ENCODE measurements at places on chromosomes 12 and 14.

GRCh38 chr12:6943389-6943721 is 261 bp upstream of the RNU7-1 start:
- DNase-seq: no peak

GRCh38 chr14:61438497-61438859 is 117.1 kb downstream of the PRKCH start:
- no peak for DNase-seq

DNA sequence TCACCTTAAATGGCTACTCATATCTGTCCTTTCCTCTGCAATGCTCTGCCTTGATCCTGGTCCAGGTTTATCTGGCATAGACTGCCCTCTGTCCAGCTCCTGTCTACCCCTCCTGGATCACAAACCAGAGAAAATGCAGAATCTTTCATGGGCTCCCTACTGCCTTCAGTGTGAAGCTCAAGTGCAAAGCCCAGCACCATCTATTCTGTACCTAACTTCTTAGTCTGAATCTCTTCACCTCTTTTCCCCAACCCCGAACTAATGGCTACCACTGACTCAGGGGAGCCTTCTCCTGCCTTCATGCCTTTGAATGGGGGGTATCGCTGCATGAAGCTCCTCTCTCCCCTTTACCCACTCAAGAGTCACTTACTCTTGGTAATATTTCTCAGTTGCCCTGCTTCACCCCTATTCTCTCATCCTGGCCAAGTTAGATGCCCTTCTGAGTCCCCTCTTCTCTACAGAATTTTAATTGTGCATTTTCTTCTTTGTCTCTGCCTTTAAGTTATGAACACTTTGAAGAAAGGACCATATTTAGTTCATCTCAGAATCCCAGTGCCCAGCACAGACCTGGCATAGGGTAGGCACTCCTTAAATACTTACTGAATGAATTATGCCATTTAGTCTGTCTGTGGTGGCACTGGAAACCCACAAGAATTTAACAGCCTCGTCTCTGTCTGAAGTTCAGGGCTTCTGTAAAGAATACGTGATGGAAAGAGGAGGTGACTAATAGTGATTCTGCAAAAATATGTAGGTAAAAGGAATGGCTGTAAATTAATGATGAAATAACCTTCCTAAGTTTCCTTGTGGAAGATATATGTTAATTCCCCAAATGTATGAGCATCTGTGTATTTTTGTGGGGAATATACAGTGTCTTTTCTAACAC is 191.3 kb upstream of the AMIGO2 start:
- DNase-seq: no peak

- DNase-seq: no peak
Observed at GRCh38 chr12:121980892-121981272, 40.8 kb upstream of the BCL7A start.

DNA sequence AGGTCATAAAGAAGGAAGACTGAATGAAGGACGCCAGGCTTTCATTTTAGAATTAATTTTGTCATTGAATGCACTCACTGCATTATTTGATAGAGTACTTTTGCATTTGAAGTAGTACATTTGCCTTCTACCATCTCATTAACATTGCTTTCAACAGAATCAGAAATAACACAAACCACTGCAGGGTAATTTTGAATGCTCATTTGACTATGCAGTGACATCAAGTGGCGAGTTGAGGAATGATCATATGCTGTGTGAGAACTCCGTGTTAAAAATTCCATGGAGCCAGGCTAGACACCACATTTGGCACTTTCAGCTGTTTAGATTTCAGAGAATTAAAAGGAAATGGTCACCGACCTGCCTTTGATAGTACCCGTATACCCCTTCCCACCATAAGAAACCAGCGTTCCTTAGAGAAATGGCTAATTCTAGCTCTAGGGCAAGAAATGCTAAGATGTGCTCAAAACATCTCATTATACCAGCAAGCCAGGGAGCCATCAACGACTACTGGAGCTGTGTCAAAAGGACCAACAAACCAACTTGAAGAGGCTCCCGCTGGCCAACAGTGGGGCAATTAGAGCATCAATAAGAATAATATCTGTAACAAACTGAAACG is 16.5 kb downstream of the HEBP1 start:
- DNase-seq: no peak

- DNase-seq: no peak
Observed at GRCh38 chr12:113796066-113796827, 169.9 kb downstream of the RBM19 start.

- no peak for DNase-seq
Observed at GRCh38 chr14:63214417-63215196, 10.4 kb downstream of the RHOJ start.

DNA sequence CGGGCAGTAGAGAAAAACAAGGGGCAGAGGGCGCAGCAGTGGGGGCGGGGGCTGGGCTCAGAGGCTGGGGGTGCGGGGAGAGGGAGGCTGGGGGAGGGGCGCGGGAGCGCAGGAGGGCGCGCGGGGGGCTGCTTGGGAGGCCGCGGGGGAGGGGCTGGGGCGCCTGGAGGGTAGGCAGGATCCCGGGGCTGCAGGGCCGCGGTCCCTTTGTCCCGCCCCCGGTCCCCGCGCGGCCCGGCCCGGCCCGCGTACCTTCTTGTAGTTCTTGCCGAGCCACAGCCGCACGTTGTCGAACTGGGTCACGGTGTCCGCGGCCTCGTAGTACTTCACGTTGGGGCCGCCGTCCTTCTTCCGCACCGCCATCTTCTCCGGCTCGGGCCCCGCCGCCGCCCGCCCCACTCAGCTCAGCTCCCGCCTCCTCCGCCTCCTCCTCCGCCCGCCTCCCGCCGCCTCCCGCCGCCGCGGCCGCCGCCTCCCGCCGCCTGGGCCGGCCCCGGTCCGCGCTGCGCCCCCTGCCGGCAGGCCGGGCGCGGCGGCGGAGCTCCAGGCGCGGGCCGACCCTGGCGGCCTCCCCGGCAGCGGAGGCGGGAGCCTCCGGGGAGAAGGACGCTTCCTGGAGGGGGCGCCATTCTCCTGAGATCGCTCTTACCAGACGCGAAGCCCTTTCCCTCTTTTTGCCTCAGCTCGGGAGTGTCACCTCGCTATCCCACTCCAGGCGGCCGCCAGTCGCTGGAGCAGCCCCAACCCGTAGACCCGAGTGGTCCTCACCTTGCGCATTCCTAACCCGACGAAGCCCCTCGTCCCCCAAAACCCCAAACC is at the start of gene SMARCC2:
Gene SMARCC2 (minus strand): TSS at position 385 of the 819 bp plus-strand sequence. CDS start 22 bp downstream, at position 363.
- peak; percentile 64 for DNase-seq

- no peak for DNase-seq
Observed at GRCh38 chr12:123886931-123887582, 85.6 kb downstream of the CCDC92 start.

DNA sequence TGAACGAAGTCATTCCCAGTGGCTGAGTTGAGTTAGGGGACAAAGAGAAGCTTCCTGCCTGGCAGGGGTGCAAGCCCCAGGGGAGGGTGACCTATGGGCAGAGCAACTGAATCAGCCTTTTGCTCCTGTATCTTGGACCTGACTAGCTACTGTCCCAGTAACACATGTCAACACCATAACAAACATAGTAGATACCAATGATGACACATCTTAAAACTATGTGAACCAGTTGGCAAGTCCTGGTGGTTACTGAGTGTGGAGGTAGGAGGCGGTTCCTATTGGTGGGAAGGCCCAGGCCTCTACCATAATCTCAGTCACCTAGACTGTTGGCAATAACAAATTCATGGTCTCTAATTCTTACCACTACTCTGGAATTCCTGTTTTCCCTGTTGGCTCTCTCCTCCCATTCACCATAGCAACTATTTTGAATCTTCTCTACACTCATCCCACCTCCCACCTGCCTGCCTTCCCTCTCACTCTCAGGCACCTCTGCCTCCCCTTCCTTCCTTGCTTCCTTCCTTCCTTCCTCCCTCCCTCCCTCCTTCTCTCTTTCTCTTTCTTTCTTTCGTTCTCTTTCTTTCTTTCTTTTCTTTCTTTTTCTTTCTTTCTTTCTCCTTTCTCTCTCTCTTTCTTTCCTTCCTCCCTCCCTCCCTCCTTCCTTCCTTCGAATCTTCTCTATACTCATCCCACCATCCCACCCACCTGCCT is 8.1 kb upstream of the P2RX7 start:
- no peak for DNase-seq

DNA sequence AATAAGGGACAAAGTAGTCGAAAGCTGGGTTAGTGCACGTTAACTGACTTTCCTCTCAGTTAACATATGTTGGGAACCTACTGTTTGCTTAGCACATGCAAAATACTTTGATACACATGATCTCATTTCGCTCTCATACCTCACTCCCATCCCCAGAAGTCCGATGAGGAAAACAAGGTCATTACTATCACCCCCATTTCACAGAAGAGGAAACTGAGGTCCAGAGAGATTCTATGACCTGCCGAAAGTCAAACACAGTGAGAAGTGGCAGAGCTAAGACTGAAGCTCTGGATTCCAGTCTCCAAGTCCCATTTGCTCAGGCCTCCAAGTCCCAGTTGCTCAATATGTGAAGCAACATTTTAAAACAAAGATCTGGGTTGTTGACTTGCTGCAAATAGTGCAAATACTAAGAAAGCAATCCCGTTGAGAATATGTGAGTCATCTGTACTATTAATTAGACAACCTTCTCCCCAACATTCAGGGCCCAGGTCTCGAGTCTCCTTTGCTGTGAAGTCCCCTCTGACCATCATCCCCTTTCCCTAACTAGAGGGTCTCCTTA is 170.6 kb upstream of the PWP1 start:
- no peak for DNase-seq

DNA sequence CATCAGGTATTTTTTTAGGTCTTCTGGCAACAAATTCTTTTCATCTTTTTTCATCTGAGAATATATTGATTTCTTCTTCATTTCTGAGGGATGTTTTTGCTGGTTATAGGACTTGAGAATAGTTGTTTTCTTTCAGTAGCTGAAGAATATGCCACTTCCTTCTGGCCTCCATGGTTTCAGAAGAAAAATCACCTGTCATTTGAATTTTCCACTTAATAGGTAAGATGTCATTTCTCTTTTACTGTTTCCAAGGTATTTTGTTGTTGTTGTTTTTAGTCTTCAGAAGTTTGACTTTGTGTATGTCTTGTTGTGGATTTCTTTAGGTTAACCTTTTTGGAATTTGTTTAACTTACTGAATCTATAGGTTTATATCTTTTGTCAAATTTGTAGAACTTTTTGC is 257.8 kb upstream of the AMIGO2 start:
- DNase-seq: no peak

DNA sequence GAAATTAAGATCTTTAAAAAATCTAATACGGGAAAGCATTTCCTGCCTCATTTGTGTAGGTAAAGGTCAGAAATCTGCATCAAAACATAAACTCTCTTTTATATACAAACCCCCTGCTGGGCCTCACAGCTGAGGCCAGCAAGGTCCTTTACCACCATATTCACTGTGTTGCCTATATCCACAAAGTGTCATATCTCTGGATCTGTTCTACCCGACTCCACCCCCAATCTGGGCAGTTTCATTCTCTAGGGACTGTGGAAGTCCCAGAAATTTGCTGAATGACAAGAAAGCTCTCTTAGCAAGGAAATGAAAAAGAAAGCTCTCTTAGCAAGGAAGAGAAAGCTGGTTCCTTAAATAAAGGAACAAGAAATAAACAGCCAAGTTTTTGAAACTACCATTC is 301.7 kb downstream of the KCNH5 start:
- DNase-seq: no peak

DNA sequence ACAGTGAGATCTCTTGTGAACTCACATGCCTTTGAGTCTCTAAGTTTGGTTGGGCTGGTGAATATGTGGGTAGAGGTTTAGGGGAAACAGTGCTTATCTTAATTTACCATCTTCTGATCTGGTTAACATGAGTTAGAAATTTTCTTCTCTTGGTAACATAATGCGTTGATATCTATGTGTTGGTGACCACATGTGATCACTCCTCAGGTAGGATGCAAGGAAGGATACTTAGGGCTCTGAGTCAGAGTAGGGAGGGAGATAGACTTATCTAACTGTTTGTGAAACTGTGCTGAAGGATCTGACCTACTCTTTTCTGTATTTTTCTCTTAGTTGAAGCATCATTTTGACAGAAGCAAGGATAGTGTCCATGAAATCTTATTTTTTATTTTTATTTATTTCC is 23.1 kb downstream of the FAM234B start:
- DNase-seq: no peak

DNA sequence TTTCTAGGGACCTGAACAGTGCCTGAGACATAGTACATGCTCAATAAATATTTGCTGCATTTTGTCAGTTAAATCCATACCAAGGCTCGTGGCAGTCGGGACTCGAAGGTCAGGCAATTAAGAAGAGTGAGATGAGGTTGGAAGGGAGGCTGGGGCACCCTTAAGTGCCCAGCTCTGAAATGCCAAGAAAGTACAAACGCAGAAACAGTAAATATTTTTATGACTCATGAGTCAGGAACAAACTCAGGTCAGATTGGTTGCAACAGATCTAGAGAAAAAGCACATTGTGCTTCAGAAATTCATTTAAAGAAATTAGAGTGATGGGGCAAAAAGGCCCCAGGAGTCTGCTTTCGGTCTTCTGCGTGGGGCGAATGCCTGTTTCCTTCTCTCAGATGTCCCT is 83.0 kb upstream of the FZD10 start:
- no peak for DNase-seq

DNA sequence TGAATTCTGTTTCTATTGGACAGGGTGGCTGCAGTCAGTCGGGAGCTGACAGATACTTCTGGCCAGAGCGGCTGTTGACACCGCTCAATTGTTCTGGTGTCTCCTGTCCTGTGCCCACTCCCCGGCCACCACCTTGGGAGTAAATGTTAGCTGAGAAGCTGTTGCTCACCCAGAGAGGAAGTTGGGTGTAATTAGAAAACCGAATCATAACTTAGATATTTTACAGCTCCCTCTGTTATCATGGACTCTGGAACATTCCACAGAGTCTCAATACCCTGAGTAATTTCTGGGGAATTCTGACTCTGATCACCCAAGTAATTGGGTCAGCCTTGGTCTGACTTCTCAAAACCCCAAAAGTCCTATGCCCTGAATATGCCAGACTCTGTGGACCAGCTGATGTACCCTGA is 58.3 kb upstream of the RFLNA start:
- no peak for DNase-seq

DNA sequence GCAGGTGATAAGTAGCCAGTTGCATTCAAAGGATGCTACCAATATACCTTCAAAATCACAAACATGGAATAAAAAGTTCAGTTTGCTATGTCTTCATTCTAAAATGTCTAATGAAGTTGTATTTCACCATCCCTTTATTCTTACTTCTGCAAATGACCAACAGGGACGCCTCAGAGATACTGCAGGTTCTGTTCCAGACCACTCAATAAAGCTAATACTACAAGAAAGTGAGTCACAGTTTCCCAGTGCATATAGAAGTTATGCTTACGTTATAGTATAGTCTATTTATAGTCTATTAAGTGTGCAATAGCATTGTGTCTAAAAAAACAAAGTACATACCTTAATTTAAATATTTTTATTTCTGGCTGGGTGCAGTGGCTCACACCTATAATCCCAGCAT is 29.3 kb upstream of the EIF5 start:
- no peak for DNase-seq
